Activated CD4-positive, alpha-beta memory T cell treated with anti-CD3 and anti-CD28 coated beads, Interleukin-2, amount 10 ng/mL, durations not matched to agents 7 days and 5 days (primary cell): ENCODE measurements at places on chromosomes 12 and 14. TPM values are rescaled to one million over a fixed set of nuclear protein-coding genes. Genes with fewer than 3 reads are reported as not detected.
A peak's percentile ranks its signal among the peaks of the same experiment; 100 is the strongest.

Gene HPD
- total RNA-seq: not detected

Gene KRT82
- not detected for total RNA-seq

Gene PAPLN
- total RNA-seq: 1.4 TPM

Gene GPR84
- total RNA-seq: 0.25 TPM

Gene BAZ1A
- 49.8 TPM for total RNA-seq

Gene AVPR1A
- not detected for total RNA-seq

- peak; percentile 62 for DNase-seq
These were observed 335.6 kb downstream of the TMEM121 start for GRCh38 chr14:105861985-105862465.

GRCh38 chr14:72024043-72024407 lies 91.8 kb downstream of the RGS6 start:
- peak; percentile 58 for DNase-seq

GRCh38 chr12:76898442-76898841 lies 19.6 kb upstream of the CSRP2 start:
- DNase-seq: no peak

GRCh38 chr14:68199554-68200151 lies 380.1 kb downstream of the RAD51B start:
- DNase-seq: no peak

- no peak for DNase-seq
These were observed 11.9 kb downstream of the ADCY6 start for GRCh38 chr12:48776956-48777355.
